Astrocyte of the cerebellum (primary cell): ENCODE measurements at places on chromosomes 3 and 15.

DNA sequence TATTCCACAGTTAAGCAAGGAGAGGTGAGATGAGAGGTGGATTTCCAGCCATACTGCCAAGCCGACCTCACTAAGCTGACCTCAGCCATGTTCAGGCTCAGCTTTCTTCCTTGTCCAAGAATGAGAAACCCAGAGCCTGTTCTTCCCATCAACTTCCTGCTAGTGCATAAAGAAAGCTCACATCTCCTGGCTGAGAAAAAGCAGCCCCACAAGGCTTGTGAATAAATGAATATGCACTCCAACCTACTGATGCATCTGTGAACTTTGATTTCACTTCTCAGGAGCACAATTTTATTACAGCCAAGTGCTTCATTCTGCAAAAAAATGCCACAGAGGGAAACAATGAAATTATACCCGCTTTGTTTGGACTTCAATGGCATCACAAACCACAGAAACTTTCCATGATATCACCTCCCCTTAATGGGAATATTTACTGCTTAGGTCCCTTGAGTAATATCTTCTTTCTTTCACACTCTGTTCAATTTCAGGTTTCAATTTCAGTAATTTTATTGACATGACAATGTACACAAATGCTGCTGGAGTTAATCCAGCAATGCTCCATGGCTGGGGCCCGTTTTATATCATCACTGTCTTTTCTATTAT is 437.0 kb upstream of the PPP2R3A start:
- no peak for DNase-seq

- no peak for DNase-seq
Observed at GRCh38 chr15:100688549-100689120, 86.2 kb downstream of the ASB7 start.

DNA sequence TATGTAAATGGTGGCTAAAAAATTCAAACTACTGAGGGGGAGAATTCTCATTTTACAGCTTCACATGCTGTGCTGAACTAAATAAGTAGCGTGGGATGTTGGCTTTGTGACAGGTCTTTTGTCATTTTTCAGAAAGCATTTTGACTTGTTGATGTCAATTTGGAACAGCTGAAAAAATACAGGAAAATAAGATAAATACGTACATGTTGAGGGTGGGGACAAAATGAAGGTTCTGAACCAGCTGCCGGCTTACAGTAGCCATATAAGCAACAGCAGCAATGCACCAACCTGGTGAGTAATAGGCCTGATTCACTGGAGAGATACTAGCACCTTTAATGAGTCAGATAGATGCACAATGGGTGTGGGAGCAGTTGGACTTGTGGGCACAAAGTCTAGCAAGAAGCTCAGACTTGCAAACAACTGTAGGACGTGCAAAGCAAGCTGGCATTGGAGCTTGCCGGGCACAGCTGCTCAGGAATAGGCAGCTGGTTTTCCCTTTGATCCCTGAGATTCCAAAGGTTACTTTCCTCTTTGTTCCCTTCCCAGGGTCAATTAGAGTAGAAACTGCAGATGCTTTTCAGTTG is 12.9 kb downstream of the B3GNT5 start:
- DNase-seq: peak; percentile 65

GRCh38 chr3:64908251-64908685 is 220.5 kb upstream of the ADAMTS9 start:
- no peak for DNase-seq

- peak; percentile 20 for DNase-seq
Observed at GRCh38 chr3:17355591-17355990, 386.8 kb downstream of the TBC1D5 start.

DNA sequence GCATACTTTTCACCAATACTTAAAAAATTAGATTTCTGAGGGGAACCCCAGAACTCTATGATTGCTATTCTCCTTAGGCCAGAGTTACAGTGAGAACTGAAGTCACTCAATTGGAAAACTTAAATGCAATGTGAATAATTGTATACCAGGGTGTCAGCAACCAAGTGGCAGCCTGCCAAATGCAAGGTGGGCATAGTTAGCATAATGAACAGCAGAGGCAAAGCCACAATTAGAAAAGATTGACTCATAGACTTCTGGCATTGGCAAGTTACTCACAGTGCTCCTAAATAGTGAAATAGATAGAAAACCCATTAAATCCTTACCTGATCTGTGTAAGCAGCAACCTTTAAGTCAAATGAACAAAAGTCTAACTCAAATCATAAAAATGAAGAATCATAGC is 94.9 kb downstream of the BCHE start:
- no peak for DNase-seq

DNA sequence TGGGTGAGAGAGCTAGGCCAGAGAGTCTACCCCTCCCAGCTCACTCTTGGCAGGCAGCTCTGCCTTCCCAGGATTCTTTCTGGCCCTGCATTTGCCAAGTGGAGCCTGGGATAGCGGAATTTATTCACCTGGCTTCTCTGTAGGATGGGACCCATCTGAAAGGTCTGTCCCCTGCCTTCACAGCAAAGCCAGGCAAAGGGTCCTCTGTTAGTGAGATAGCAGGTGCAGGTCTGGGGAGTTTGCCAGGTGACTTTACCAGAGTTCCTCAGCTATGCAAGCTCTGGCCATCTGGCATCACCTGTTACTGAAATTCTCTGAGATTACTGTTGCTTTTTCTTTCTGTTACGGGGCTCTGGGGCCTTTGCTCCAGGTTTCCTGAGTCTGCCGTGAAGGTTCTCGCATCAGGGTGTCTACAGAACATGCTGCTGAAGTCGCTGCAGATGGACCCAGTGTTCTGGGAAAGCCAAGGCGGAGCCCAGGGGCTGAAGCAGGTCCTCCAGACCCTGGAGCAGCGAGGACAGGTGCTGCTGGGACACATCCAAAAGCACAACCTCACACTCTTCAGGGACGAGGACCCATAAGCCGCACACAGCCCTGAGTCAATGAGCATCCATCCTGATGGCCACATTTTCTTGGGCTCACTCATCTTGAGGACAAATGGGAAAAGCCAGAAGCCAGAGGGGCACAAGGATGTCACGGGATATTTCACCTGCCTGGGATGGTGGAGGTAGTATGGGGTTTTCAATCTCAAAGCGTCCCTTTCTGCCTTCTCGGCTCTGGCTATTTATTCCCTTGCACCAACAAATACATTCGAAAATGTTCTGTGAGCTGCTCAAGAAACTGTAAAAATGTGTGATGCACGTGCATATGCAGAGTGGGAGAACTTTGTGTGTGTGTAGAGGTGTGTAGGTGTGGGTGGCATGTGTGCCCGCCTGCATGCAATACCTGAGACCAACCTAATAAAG is 49.8 kb downstream of the POMGNT2 start:
- DNase-seq: no peak

GRCh38 chr3:50478671-50479260 is 24.7 kb downstream of the CACNA2D2 start:
- DNase-seq: no peak

GRCh38 chr15:100393008-100393407 is 51.2 kb upstream of the ADAMTS17 start:
- DNase-seq: no peak

GRCh38 chr3:125367403-125368230 is 7.5 kb downstream of the ZNF148 start:
- no peak for DNase-seq

- no peak for DNase-seq
Observed at GRCh38 chr15:46938169-46938568, 779.1 kb upstream of the SEMA6D start.

GRCh38 chr15:67736810-67737209 is 88.5 kb upstream of the SKOR1 start:
- no peak for DNase-seq

DNA sequence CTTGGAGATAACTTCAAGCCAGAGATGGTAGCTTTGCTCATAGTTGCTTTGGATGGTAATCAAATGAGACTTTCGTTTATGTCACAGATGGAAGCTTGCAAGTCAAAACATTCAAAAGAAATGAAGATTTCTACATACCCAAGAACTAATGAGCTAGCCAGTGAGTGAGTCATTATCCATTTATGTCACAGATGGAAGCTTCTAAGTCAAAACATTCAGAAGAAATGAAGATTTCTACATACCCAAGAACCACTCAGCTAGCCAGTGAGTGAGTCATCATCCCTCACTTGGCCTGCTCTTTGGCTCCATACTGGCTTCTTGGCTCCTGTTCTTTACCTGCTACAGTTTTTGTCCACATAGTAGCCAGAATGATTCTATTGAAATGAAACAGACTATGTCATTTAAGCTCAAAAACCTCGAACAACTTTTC is 559.8 kb upstream of the CBLB start:
- peak; percentile 98 for DNase-seq

DNA sequence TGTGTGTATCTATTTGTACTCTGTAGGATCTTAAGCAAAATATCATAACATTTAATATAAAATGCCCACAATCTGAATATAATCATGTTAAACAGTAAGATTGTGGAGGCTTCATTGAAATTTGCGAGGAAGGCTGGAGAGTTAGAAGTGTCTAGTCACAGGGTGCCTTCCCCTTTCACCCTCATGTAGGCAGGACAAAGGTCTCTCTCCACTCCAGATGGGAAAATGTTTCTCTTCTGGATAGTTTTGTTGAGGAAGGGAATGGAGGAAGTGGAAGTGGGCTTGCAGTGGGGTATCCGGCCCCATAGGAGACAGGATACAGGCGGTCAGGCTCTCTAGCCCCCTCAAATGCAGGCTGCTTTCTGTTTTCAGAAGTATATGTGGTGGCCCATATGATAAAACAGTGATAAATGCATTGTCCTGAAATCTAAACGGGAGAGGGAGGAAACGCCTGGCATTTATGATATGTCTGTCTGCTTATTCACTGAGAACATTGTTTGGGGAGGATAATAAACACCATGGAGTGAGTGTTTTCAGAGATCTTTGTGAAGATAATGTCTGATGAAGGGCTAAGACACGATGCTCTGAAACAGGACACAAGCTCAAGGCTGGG is 13.3 kb upstream of the MYZAP start:
- no peak for DNase-seq

- DNase-seq: peak; percentile 26
Observed at GRCh38 chr3:174125267-174125824, 727.8 kb downstream of the NLGN1 start.

- peak; percentile 16 for DNase-seq
Observed at GRCh38 chr3:190516416-190516815, 2.5 kb downstream of the IL1RAP start.

DNA sequence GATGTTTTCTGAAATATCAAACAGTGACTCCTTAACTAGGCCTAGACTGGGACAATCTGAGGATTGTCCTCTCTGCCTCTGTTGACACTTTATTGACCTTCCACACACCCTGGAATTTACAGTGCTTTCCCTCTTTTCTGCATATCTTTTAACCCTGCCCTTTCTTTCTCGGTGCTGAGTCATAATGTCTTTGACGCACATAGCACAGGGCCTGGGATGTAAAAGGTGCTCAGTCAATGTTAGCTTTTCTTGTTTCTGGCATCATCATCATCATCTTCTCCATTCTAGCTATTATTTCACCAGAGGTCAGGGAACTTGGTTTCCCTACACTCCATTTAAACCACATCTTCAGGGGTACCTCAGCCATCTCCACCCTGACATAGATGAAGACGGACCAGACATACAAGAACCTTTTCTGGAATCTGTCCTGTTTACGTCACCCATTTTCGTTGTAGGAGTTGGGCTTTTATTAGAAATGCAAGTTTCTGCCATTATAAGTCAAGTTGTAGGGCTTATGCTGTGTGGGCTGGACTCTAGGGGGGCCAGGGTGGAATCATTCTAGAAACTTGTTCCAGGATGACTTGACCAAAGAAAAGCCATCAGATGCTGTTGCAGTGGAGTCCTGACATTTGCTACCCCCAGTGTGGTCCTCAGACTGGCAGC is 46.6 kb downstream of the ZBTB38 start:
- no peak for DNase-seq

GRCh38 chr3:14224895-14225294 is 46.3 kb downstream of the LSM3 start:
- no peak for DNase-seq

DNA sequence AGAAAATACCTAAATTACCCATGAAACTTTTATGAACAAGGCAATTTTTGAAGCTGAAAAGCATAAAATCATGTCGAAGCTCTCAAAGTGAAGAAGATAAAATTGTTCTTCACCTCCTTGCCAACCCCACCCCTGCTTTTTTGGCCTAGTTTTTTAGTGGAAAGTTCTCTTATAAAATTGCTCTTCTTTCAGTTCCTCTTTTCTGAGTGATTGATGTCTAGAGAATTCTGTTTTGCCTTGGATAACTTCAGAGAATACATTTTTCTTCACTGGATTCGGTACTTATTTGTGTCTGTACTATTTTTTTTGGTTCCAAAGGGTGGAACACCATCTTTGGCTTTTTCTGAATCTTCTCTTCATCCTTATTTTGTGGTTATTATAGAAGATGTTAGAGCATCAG is 25.0 kb upstream of the PYDC2 start:
- DNase-seq: no peak

DNA sequence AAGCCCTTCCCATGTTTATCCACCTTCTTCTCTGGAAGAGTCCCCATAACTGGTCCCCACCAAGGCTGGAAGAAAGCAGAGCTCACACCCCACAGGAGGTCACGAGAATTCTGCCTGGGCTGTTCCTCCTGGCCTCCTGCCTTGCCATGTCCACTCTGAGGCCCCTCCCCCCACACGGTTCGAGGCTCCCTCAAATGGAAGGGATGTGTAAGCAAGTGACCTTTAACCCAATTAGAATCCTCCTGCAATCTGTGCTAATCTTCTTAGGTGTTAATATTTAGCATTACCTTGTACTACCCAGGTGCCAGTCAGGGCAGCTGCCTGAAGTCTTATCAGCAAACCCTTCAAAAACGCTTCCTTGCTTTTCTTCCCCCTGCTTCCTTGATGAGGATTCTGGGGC is 32.4 kb upstream of the DYNC1LI1 start:
- DNase-seq: no peak

DNA sequence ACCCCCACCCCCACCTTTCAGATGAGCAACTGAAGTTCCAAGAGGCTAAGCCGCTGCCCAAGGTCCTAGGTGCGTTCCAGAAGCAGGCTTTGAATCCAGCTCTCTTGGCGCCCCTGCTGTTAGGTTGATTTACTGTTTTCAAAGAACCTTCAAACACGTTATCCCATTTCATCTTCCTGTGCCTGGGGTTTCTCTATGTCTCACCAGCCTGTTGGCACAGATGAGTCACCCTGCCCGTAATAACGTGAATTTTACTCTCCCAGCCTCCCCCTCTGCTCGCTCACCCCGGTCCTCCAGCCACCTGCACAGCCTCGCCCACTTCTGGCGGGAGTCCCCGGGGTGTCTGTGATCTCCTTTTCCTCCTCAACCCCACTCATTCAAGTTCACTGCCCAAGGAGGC is 13.0 kb upstream of the TSEN2 start:
- no peak for DNase-seq

GRCh38 chr3:31955581-31955980 is 25.5 kb downstream of the OSBPL10 start:
- DNase-seq: no peak

DNA sequence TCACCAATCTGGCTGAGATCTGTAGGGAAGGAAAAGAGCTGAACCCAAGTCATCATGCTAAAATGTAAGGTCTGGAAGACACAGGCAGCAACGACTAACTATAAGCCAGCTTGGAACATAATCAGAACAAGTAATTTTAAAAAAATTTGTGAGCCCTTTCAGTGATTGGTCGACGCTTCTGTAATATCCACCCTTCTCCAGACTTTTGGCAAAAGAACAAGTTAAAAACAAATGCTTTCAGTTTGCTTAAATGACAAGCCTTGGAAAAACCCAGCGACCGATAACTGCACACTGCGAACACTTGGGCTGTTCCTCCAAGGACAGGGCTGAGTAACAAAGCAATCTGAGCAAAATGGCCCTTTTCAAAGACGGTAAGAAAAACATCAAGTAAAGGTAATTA is 49.6 kb downstream of the PCSK6 start:
- DNase-seq: no peak

GRCh38 chr3:125006291-125006731 is 49.5 kb downstream of the HEG1 start:
- DNase-seq: no peak
